ENCODE measurements at places on chromosomes 3 and 15.

DNA sequence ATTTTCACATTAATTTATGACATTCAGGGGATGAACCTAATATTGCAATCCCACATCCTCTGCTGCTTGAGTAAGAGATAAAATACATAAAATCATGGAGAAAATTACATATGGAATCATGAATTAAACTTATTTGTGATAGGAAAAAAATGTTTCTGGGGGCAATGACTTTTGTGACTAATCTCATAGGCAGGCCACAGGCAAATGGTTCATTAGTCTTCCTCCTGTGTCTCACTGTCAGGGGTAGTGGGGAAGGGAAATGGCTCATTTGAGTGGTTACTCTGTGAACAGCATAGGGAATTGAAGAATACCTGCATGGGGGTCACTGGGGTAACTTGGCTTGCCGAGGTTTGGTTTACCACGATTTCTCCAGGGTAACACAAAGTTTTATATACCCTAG lies 72.0 kb downstream of the TFG start:
- DNase-seq = no peak

GRCh38 chr3:133058831-133059230 lies 20.6 kb downstream of the TMEM108 start:
- no peak for DNase-seq

GRCh38 chr3:65354880-65355279 lies 667.1 kb upstream of the ADAMTS9 start:
- DNase-seq = no peak

GRCh38 chr15:90231028-90232017 lies 2.4 kb downstream of the CIB1 start:
- DNase-seq = no peak

GRCh38 chr3:101639280-101639963 lies 37.5 kb downstream of the ZBTB11 start:
- no peak for DNase-seq

GRCh38 chr15:79881668-79882067 lies 15.1 kb downstream of the MTHFS start:
- no peak for DNase-seq

- no peak for DNase-seq
These were observed 243.7 kb downstream of the SLC9A9 start for GRCh38 chr3:143604402-143605185.

DNA sequence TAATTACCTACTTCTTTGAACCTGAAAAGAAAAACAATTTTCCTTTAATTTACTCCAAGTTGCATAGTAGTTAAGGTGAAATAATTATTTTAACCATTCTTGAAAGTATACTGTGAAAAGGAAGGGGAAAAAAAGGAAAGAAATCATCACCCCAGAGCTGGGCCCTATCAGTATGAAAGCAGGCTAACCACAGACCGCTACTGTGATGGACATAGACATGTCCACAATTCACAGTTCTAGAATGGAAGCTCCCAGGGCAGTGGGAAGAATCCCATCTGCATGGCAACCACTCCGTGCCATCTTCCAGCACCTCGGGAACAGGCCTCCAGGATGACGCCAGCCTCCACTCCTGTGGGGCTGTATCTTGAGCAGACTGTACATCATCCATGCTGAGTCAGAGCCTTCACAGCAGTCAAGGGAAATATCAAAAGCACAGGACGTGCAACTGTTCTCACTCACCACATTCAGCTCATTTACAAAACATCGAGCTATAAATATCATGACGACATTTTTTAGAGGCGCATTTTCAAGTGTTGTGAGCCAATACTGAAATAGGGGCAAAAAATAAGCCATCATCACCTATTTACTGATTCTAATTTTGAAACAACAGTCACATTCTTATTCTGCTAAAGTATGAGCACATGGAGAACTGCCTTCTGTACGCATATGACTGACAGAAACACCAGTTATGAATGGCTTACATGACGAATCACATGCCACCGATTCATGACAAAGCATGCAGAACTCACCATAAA lies 119.7 kb downstream of the SNRK start:
- peak; percentile 45 for DNase-seq

GRCh38 chr3:32816439-32817256 lies 1.1 kb upstream of the TRIM71 start:
- no peak for DNase-seq

- DNase-seq = no peak
These were observed 560.5 kb upstream of the ZNF717 start for GRCh38 chr3:76345878-76346277.

- DNase-seq = no peak
These were observed 528.4 kb upstream of the RGMA start for GRCh38 chr15:93617443-93617842.

GRCh38 chr3:26106228-26106627 lies 316.3 kb downstream of the OXSM start:
- DNase-seq = no peak

DNA sequence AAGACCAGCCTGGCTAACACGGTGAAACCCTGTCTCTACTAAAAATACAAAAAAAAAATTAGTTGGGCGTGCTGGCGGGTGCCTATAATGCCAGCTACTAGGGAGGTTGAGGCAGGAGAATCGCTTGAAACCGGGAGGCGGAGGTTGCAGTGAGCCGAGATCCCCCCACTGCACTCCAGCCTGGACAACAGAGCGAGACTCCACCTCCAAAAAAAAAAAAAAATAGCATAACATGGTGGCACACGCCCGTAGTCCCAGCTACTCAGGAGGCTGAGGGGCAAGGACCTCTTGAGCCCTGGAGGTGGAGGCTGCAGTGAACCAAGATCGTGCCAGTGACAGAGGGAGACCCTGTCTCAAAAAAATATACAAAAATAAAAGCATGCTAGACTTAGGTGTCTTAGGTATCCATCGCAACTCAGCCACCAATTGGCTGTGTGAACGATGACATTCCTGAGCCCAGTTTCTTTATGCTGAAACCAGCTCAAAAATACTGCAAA lies 6.2 kb downstream of the PLCH1 start:
- no peak for DNase-seq

DNA sequence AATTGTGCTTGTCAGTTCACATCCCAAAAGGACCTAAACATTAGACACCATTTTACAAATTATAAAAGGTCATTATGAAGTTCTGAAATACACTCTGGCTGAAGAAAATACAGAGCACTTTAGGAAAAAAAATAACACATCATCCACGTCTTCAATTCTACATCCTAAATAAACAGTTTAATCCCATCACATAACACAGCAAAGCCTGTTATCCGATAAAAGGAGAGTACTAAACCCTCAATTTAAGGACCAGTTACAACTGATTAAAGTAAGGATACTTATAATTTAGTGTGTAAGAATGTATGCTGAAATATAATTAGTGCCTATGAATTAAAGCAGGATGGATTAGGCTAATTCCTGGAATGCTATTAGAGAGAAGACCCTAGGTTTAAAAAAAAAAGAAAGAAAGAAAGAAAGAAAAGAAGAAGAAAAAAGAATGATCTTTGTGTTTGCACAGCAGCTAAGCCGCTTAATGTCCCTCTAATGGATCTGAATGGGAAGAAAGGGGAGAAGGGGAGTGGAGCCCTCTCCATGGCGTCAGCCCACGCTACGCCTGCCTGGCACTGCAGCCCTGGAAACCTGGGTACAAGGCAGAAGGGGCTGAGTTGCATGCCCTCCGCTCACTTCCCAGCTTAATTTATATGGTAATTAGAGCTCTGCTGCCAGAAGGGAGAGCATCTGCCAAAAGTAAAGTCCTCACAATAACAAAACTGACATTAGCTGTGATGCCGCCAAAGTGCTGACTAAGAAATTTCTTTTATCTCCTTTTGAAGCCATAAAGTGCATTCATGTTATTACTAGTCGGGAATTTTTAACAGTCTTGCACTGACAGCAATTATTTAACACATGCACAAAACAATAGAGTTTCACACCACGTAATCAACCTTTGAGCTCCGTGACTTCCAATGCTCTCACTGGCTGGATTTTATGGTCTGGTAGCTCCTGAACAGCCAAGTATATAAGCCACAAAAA lies 90.0 kb downstream of the FSIP1 start:
- no peak for DNase-seq

DNA sequence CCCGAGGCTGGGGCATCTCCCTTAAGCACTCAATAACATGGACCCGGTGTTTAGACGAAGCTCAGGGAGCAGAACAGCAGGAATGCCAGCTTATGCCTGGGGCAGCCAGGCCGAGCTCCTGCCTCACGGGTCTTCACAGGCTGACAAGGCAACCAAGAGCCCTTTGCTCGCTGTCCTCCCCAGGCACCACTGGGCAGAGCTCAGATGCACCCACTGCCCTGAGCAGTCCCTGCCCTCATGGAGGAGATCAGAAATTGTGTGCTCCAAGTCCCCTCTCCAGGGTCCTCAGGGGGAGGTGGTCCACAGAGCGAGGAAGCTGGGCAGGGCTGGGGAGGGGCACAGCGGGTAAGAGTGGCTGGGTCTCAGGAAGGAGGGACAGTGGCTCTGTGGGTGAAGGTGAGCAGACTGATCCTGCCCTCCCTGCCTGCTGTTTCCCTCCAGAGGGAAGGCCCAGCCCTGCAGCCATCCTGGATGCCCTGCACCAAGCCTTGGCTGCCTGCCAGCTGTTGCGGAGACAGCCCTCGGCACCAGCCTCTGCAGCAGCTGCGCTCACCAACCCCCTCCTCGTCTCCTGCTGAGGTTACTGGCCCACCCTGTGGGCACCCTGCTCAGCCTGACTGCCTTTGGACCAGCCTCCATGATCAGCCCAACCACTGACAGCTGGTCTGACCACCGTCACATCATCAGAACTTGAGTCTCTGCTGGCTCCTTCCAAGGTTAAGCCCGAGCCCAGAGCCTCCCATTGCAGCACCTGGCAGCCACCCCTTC lies 21.1 kb upstream of the GP9 start:
- no peak for DNase-seq

DNA sequence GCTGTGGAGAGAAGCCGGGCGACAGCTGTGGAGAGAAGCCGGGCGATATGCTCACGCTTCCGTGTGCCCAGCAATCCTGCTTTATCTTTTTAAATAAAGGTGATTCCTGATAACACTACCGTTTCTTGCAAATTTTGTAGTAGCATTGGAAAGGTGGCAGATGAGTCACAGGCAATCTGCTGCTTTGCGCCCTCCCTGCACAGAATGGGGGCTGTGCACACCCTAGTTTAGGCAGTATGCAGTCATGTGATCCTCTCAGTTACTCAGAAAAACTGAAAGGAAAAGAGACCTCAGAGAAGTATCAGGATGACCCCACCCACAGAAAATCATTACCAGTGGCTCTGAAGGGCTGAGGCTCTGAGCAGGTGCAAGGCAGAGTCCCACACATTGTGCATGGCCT lies 24.9 kb upstream of the TMCC1 start:
- DNase-seq = no peak

GRCh38 chr3:58296269-58296668 lies 9.8 kb upstream of the RPP14 start:
- DNase-seq = no peak

DNA sequence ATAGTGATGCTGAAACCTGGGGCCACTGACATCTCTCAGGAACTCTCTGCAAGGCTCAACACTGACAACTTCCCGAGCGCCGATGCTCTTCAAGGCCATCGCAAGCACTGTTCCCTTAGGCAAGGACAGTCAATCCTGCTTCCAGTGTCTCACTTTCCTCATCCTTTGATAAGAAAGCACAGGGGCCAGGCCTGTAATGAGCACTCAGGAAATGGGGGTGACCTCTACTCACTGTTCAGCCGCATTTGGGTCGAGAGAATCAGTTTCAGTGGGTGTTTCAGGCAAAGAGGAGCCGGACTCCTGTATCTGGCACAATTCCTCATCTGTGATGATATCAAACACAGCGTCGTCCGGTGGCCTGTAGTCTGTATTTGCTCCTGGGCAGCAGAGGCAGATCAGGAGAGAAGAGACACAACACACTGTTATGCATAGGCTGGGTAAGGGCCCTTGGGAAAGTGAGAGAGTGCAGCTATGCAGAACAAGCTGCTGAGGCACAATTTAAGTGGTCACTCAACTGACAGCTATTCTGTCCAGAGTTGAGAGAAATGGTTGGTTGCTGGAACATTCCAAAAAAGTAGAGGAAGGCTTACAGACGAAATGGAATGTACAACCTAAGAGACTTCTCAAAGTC lies 11.9 kb downstream of the CXCR6 start:
- DNase-seq = no peak

GRCh38 chr3:86948822-86949221 lies 42.1 kb downstream of the VGLL3 start:
- no peak for DNase-seq

GRCh38 chr3:45554006-45554666 lies 40.4 kb upstream of the LIMD1 start:
- peak; percentile 74 for DNase-seq

- no peak for DNase-seq
These were observed 397.3 kb upstream of the RASGRP1 start for GRCh38 chr15:38961931-38962330.

- no peak for DNase-seq
These were observed 3.0 kb upstream of the GCSAM start for GRCh38 chr3:112136046-112136445.

DNA sequence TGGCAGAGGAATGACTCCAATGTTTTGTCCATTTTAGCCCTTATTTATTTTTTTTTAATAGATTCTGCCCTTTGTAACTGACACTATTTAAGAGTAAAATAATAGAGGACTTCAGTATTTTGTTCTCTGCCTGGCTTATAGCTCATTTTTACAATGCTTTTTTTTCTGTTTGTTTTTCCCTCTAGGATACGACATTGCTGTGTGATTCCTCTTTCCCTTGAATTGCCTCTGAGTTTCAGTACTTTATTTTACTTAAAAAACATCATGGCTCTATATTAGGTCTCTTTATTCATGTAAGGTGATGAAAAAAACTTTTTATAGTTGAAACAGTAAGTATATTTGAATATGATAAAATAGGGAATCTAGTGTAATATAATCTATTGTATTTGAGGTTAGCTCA lies 179.1 kb downstream of the PTPRG start:
- DNase-seq = no peak

DNA sequence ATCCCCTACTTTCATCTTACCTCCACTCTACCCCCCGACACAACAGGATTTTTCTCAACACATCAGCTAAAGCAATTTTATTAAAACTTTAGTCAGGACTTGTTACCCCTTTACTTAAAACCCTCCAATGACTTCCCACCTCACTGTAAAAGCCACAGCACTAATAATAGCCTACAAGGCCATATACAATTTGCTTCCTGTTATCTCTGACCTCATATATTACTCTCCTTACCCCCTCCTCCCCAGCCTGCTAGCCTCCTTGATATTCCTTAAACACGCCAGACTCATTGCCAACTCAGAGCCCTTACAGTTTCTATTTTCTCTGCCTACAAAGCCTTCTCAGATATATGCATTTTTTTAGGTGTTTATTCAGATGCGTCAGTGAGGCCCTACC lies 54.4 kb downstream of the DCUN1D1 start:
- no peak for DNase-seq

GRCh38 chr3:61015859-61016258 lies 235.4 kb downstream of the FHIT start:
- DNase-seq = no peak

- DNase-seq = no peak
These were observed 484 bp upstream of the C3orf52 start for GRCh38 chr3:112085735-112086075.

DNA sequence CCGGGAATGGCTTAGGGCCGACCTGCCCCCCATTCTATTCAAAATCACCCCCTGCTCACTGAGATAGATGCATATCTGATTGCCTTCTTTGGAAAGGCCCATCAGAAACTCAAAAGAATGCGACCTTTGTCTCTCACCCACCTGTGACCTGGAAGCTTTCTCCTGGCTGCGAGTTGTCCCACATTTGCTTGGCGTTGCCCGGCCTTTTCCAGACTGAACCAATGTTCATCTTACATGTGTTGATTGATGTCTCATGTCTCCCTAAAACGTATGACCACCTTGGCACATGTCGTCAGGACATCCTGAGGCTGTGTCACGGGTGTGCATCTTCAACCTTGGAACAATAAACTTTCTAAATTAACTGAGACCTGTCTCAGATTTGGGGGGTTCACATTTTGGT lies 3.4 kb upstream of the MUC20 start:
- DNase-seq = no peak
